ENCODE measurements at places on chromosomes 5 and 9. TPM values are rescaled to one million over a fixed set of nuclear protein-coding genes. Genes with fewer than 3 reads are reported as not detected.

The GMCL2 gene
- total RNA-seq, result not detected

The QRFP gene
- not detected for total RNA-seq

The TMC1 gene
- total RNA-seq, result 0.59 TPM

The ADAMTS19 gene
- 0.33 TPM for total RNA-seq

The LHFPL2 gene
- 83.6 TPM for total RNA-seq

The NUTM2G gene
- total RNA-seq, result not detected

The FABP6 gene
- not detected for total RNA-seq

The SMIM33 gene
- total RNA-seq, result not detected

The PPP3R2 gene
- total RNA-seq, result not detected

The NEK6 gene
- 83.1 TPM for total RNA-seq

Measured in smooth muscle cell of the pulmonary artery (primary cell).